ENCODE measurements at places on chromosomes 1 and 21.

DNA sequence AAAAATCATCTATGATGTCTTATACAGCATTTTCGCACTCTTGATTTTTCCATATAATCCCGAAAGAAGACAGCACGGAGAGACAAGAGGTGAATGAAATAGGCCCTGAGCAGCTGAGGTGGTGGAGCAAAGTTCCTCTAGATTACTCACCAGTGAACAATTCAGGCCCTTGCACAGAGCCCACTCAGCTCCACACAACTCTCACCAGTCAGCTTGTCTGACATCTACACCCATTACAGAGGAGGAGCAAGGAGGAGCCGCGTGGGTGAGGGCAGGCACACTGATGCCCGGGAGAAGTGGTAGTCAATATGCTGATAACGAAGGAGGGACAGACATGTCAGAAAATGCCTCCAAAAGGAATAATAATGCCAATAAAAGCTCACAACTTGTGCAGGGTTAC is 59.9 kb downstream of the DNM3 start:
- no peak for DNase-seq

- DNase-seq: no peak
Measured at GRCh38 chr1:14848625-14849024, 250.1 kb downstream of the KAZN start.

DNA sequence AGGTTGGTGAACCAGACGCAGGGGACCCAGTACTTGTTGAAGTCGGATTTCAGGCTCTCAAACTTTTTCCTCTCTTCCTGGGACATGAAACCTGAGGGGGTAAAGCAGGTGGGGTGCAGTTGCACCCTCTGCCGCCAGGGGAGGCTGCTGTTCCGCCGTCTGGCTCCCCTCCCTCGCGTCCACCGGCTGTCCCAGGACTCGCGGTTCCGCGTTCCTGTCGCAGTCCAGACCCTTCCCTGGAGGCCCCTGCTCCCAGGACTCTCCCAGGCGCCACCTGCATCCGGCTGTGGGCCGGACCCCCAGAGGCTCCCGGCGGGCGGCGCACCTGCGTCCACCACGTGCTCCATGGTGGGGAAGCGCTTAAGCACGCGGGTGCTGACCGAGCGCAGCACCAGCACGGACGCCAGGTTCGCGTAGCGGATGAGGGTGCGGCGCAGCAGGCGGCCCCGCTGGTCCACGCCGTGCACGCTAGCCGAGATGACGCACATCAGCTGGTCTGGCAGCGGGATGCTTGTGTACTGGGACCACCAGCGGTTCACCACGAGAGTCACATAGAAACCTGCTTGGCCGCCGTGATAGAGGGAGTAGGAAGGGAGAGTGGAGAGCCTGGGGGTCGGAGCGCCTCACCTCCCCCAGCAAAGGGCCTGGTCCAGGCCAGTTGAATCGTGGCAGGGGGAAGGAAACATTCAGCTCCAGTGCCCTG is 1.7 kb downstream of the BEST4 start:
- peak; percentile 62 for DNase-seq

- DNase-seq: no peak
Measured at GRCh38 chr1:15953791-15954241, 22.1 kb downstream of the ZBTB17 start.

DNA sequence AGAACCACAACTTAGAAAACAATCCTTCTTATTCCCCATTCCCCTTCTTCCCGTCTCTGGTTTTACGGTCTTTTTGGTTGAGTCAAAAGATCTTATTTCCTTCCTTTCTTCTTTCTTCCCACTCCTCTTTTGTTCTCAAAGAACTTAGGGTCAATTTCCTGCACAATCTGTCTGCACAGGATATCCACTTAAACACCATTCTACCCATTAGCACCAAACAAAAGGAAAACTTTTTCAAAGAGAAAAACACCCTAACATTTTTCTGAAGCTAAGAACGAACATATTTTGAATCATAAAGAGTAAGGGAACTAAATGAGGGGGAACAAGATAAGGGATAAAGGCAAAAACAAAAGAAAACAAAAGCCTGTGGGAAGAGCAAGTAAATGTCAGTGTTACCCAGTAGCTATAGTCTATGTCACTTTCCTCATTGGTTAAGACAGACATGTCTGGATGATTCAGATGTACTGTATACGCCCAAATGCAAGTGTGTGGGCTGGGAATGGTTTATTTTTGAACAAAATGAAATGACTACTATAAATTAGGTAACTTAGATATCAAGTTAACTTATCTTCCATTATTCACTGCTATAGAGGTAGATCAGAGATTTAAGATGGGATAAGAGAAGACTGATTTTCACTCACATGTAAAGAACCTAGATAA is 59.9 kb downstream of the TOR3A start:
- DNase-seq: no peak

GRCh38 chr1:31182352-31182751 is 57.3 kb downstream of the NKAIN1 start:
- peak; percentile 41 for DNase-seq

- no peak for DNase-seq
Measured at GRCh38 chr1:25700626-25701025, 84.0 kb downstream of the MAN1C1 start.

DNA sequence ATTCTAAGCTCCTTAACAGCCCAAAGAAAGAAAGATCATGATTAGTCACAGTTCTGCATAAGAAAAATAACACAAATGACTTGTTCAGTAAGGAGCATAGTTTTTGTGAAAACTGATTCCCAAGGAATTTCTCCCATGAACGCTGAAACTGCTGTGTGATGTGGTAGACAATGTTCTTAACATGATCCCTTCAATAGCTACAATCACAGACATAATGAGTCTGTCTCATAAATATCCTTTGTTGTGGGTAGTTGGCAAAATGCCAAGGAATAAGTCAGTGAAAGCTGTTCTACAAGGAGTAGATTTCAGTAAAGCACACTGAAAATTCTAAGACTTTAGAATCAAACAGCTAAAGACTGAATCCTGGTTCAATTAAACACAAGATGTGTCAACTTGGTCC is 404.8 kb downstream of the HLX start:
- DNase-seq: no peak

GRCh38 chr1:182658055-182658454 is 26.3 kb downstream of the RGS8 start:
- no peak for DNase-seq

DNA sequence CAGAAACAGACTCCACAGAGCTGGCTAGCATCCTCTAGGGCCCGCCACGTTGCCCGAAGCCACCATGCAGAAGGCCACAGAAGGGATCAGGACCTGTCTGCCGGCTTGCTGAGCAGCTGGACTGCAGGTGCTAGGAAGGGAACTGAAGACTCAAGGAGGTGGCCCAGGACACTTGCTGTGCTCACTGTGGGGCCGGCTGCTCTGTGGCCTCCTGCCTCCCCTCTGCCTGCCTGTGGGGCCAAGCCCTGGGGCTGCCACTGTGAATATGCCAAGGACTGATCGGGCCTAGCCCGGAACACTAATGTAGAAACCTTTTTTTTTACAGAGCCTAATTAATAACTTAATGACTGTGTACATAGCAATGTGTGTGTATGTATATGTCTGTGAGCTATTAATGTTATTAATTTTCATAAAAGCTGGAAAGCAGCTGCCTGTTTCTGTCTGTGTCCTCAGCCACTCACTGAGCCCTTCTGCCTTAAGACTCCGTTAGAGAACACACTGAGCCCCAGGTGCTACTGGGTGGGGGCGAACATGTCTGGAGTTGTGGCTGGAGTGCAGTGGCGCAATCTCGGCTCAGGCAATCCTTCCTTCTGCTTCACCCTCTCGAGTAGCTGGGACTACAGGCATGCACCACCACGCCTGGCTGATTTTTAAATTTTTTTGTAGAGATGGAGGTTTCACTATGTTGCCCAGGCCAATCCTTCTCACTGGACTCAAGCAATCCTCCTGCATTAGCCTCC is 14.8 kb downstream of the MFSD2A start:
- DNase-seq: no peak
